ENCODE measurements at places on chromosomes 16 and 17. TPM values are rescaled to one million over a fixed set of nuclear protein-coding genes. Genes with fewer than 3 reads are reported as not detected.

The FBXW10B gene
- 0.44 TPM for total RNA-seq

- peaks cover 8% of the 10 kb centered on the region for H3K27me3 ChIP-seq
- no peak overlapping the region for H3K27ac ChIP-seq
- no peak overlapping the region for H3K4me3 ChIP-seq
- no peaks in the 10 kb centered on the region for H3K36me3 ChIP-seq
Observed at GRCh38 chr17:68148936-68149335, 98.9 kb upstream of the AMZ2 start.

The SCN4A gene
- 0.95 TPM for total RNA-seq

The CCL1 gene
- not detected for total RNA-seq

DNA sequence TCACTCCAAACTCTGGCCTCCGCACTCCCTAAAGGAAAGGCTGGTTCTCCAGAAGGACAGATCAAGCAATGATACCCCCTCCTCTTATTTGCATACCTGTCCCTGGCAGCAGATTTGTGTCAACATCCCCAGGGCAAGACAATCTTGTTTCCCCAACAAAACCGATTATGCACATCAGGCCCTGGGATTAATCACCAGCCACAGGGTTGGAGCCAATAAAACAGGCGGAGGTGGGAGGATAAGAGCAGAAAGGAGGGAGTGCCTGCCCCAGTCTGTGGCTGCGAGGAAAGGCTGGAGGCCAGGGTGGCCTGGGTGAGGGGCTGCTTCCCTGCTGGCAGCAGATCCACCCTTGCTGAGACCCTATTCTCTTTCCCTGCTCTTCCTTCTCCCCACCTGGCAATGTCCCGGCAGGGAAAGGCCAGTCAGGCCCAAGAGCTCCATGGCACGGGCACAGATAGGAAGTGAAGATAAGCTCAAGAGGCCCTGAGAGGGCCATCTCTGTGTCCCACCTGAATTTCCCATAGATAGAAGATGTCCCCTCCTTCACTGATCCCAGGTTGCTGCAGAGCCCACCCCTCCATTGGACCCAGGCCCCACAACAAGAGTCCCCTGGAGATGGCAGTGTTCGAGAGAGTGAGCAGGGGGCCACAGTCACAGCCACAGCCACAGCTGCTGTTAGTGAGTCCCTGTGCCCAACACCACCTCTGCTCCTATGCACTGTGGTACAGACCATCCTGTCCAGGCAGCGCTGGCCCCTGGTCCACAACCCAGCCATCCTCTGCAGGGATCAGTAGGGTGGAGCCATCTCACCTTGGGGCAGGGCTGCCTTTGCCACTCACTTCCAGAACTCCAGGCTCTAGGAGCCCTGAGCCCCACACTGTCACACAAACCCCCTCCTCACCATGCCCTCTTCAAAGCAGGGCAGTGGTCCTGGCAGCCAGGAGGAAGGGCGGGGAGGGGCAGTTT lies 137.5 kb downstream of the SDK2 start:
- H3K27ac ChIP-seq, result no peak overlapping the region
- no peaks in the 10 kb centered on the region for H3K4me1 ChIP-seq
- no peak for DNase-seq
- H3K4me3 ChIP-seq, result no peak overlapping the region
